ENCODE measurements at places on chromosomes 5 and 9.

- peak; percentile 38 for DNase-seq
Measured at GRCh38 chr9:112248722-112249121, 73.6 kb upstream of the SUSD1 start.

DNA sequence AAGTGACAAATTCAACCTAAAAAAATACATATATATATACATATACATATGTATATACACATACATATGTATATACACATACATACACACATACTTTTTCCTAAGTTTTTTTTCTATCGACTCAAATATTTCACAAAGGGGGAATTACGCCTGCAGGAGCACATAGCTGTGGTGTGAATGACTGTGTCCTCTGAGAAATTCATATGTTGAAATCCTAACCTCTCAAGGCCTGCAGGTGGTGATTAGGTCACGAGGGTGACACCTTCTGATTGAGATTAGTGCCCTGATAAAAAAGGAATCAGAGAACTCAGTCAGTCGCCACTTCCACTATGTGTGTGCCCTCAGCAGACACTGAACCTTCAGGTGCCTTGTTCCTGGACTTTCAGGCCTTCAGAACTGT, 248.7 kb downstream of the SEMA5A start:
- no peak for DNase-seq

DNA sequence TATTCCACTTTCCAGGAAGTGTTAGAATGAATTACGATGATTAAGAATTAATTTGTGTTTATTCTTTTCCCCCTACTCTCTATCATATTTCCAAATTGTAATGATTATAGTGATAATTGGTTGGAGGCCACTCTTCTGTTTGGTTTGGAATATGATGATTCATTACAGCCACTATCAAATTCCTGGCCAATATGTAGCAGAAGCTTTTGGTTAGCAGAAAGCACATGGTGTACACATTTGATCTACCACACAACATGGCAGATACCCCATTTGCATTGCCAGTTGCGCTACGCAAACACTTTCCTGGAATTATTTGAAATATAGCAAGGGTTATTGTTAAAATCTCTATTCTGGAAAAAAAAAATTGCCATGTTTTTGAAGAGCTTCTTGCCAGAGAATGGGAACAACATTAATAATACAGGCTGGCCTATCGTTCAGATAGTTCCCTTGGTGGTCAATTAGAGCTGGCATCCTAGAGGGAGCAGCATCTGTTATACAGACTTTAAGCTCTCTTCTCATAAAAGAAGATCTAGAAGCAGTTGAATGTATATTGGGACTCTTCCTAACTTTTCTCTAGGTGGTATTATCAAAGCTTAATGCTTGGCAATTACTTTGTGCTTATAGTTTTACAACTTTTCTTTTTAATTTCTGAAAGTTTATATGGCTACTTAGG, 455.0 kb upstream of the ACTBL2 start:
- no peak for DNase-seq

DNA sequence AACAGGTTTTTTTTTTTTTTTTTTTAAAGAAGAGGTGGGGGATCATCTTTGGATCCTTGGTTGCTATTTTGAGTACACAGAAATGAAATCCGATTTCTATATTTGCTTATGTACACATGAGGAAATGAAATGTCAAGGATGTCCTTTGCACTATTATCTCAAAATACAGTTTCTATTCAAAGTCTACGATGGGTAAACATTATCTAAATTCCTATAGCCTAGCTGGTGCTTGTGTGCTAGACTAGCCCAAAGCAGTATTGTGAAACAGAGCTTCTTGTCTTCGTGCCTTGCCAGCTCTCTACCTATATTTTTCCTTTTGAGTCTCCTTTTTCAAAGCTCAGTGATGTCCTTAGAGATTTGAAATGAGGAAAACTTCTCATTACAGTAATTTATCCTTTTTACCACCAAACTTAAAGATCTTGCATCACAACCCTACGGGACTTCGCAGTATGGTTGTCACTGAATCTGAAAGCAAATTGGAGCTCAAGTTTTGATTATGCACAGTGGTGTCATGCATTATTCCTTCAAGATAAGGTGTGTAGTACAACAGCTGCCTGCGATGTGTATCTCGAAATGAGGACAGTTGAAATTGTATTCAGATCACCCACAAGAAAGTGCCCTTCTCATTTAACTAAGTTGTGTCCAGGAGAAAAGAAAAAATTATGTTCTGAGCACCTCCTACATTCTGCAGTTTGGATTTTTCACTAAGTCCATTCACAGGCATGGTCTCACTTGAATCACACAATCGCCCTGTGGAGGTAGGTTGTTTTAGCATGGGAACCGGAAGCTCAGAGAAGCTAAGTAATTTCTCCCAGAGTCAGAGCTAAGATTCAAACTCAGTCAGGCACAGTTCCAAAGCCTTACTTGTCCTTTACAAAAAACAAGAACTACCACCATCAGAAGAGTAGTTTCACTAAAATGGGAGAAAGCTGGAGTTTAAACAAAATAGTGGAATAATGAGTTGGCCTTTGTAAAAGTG, 379.0 kb downstream of the GLIS3 start:
- DNase-seq: peak; percentile 36

DNA sequence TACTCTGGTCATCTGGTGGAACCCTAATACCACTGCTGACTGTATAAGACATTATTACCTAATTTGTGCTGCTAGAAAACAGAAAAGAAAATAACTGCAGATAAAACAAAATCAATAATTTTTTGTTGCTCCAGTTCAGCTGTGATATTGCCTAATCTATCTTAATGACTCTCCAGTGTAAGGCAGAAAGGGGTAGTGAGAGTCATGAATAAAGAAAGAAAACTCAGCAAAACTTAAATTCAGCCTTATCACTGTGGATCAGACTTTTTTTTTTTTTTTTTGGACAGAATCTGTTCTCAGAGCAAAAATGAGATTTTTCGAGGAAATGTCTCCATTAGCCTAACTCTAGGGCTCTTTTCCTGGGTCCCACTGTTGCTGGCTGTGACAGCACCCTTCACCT, 1.1 kb upstream of the DOCK2 start:
- DNase-seq: no peak

- no peak for DNase-seq
Measured at GRCh38 chr5:90547072-90547536, 11.5 kb upstream of the ADGRV1 start.

- DNase-seq: no peak
Measured at GRCh38 chr9:138118601-138119071, 241.1 kb downstream of the CACNA1B start.

GRCh38 chr9:135604437-135605237, 34.7 kb downstream of the GLT6D1 start:
- no peak for DNase-seq

DNA sequence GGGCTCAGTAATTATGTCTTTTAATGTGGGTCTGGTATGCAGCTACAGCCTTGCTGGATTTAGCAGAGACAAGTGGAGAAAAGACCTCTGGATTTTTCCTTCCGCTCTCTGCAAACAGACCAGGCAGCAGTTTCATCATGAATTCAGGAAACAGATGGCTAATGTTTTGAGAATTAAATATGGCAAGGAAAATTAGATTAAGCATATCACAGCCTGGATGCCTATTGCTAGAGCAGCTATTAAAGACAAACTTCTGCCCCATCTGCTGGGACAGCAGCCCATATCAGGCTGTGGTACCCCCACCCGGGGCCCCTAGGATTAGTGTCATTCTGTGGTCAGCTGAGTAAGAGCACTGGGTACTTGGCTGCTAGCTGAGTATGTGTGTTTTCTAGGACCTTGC, 6.2 kb downstream of the SKP2 start:
- no peak for DNase-seq

DNA sequence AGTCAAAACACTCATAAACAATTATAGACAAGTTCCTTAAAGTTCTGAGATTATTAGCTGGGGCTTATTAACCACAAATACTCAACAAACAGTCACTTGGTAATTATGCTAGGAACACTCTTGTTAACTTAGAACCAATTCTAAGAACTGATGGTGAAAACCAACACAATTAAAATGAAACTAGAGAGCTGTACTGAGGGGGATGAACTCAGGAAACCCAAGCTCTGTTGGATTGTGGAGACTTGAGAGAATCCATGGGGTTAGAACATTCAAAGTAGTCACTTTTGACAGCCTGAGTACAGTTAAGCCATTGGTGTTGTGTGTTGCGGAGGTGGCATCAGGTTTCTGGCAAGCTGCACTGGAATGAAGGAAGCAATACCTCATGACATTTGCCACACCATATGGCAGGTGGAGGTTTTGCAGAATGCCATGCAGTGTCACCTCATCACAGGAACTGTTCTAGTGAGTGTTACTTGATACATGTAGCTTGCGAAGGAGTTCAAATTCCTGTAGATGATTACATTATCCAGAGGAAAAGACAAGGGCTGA, 480.9 kb upstream of the CD180 start:
- peak; percentile 31 for DNase-seq

DNA sequence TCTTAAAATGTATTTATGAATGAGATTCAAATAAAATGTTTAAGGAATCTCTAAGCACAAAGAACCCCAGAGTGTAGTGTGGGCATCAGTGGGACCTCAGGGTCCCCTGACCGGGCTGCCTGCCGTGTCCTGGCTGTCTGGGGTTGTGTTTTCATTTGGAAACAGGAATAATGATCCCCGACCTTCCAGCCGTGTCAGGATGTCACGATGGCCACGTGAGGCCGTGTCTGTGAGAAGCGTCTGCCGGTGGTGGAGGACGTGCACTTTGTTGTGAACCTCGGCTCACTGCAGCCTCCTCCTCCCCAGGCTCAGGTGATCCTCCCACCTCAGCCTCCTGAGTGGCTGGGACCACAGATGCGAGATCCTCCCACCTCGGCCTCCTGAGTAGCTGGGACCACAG, 4.3 kb downstream of the TRAF2 start:
- no peak for DNase-seq

GRCh38 chr9:131704988-131705387, 34.9 kb downstream of the RAPGEF1 start:
- DNase-seq: no peak

DNA sequence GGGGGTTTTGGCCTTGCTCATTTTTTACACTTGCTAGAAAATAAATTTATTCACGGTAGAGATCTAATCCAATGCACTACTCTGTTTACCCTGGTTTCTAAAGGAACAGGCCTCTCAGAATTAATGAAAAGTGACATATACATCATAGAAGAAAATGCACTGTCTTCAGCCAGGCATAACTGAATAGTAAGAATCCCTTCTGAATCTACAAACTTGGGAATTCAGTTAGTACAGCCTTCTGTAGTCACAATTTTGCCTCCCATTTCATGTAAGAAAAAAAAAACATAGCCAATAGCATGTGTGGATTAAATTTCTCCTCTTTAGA, 197.3 kb downstream of the CAAP1 start:
- DNase-seq: no peak

DNA sequence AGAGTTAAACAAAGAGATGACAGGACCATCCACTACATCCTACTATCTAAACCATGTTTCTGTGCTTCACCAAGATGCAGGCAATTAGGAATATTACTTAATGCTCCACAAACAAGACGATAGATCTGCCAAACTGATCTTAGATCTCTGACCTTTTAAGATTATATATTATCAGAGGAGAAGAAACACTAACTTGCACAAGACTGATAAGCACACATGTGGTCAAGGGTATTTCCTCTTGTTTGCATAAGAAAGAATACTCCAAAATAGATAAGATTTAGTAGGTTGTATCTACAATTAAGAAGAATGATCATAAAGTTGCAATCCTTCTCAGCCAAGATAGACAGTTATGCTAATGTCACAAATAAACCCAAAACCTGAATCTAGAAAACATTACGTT, 601.0 kb upstream of the ACO1 start:
- no peak for DNase-seq

GRCh38 chr5:136998854-136999357, 500.2 kb downstream of the SPOCK1 start:
- DNase-seq: no peak

GRCh38 chr9:95028853-95029219, 288.7 kb downstream of the FANCC start:
- DNase-seq: no peak

GRCh38 chr9:18981476-18982261, 51.3 kb downstream of the SAXO1 start:
- no peak for DNase-seq

DNA sequence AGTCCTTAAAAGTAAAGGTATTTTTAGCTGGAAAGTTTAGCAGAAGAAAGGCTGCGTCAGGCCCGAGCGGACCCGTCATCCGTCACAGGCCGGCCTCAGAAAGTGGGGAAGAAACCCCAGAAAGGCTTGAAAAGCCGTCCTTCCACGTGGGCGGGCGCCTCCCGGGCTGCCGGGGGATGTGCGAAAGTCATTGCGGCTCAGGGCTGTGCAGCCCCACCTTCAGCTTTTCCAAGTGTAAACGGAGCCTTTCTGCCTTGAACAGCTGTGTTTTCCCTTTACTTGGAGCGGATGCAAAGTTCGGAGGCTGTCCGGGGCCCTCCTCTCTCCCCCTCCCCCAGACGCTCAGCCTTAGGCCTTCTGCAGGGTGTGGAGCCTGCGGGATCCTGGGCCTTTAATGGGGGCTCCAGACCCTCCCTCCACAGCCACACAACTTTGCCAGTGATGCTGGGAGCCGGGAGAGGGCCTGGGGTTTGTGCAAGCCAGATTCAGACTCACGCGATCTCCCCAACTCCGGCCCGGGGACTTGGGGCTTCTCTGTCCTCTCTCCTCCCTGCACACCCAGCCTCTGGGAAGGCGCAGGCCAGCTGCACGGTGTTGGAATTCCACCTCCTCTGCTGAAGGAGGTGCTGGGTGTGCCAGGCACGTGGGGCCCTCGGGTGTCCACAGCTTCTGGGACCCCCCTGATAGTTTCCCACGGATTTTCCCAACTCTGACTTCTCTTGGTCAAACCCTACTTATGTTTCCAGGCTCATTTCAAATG, 95.5 kb upstream of the RAPGEF1 start:
- DNase-seq: peak; percentile 28

GRCh38 chr5:174531782-174532191, 192.6 kb upstream of the MSX2 start:
- DNase-seq: no peak

DNA sequence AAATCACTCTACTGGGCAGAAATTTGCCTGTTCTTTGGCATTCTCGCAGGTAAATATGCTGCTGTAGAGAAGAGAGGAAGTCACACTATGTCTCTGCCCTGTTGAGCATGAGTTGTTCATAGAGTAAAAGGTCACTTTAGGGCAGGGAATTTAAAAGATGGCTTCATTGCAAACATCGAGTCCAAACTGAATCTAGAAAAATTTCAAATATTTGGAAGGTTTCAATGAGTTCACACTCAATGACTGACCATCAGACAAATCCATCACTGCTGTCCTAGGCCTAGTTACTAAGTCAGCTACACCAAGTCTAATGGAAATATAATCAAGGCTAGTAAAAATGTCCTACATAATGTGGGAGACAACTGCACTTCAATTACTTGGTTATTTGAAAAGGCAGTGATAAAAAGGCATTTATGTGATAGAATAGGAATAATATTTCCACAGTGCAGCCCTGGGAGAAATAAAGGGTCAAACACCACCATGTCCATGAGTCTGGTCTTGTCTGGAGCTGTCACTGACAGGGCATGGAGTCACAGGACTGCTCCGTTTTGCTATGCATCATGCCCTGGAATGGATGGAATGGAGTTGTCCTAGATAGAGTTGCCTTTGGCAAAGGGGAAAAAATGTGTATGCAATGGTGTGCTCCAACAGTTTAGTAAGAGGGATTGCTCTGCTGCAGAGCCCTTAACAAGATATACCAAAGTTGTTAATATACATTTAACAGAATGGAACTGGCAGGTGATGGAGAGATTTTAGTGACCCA, 218.5 kb upstream of the DAPK1 start:
- no peak for DNase-seq

All from cardiac muscle cell (in vitro differentiated cells and primary cell).